ENCODE measurements at places on chromosomes 1 and 21.

- no peak for DNase-seq
Observed at GRCh38 chr1:200437556-200438203, 27.8 kb upstream of the ZNF281 start.

DNA sequence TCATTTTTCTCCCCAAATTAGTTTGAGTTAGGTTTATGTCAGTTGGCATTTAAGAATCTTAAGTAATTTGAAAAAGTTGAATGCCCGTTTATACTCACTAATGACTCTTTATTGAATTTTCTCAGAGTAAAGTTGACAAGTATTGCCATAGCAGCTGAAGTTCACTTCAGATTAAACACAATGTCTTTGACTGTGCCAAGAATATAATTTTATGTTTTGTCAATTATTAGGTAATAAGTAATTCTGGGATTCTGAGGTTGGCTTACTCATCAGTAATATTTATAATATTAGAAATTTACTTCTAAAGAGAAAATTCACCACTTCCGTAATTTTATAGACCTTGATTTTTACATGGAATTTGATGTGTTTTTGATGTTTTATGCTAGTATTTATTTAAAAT, 369.3 kb upstream of the TMPRSS15 start:
- no peak for DNase-seq

GRCh38 chr1:243508303-243508713, 252.5 kb downstream of the SDCCAG8 start:
- DNase-seq: no peak

DNA sequence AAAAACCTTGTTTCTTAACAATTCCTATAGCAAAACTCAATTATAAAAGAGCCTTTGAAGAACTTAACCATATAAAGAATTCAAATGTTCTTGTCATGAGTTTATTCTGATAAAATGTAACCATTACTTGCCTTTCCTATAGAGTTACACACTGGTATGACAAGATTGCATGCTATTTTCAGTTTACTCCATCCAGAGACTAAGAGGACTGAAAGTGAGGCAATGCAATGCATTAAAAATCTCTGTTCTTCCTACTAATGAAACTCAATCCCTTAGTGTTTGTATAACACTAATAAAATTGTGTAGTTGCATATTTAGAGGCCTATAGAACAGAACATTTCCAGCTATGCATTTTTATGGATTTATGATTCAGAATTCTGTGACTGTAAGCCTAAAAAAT, 88.1 kb downstream of the COP1 start:
- DNase-seq: no peak

GRCh38 chr1:109504974-109505373, 4.6 kb downstream of the AMIGO1 start:
- DNase-seq: no peak

DNA sequence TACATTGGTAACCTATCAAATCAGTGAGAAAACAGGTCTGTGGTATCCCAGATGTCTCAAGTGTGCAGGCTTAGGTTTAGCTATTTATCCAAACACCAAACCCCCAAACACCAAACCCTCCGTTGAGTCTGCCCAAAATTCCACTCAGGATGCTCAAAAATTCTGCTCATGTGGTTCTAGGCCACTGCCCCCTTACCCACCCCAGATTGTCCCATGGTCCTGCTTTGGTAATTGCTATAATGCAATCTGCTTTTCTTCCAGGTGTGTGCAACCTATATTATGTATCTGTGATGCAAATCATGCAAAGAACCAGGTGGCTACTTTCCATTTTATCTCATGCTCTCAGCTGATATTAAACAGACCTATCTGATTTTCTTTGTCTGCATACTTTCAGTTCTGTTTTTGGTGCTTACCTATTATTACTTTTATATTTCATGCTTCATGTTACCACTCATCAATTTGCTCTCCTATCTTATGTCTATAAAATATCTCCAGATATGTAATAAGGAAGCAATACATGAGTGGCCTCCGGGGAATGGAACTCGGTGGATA, 123.7 kb downstream of the TOMM20 start:
- DNase-seq: no peak

- no peak for DNase-seq
Observed at GRCh38 chr21:33007747-33008146, 18.0 kb upstream of the OLIG2 start.

GRCh38 chr1:169024800-169025271, 81.7 kb upstream of the ATP1B1 start:
- DNase-seq: no peak

- DNase-seq: no peak
Observed at GRCh38 chr1:243264717-243265116, 8.9 kb downstream of the SDCCAG8 start.

GRCh38 chr1:184183919-184184318, 132.4 kb downstream of the TSEN15 start:
- no peak for DNase-seq

DNA sequence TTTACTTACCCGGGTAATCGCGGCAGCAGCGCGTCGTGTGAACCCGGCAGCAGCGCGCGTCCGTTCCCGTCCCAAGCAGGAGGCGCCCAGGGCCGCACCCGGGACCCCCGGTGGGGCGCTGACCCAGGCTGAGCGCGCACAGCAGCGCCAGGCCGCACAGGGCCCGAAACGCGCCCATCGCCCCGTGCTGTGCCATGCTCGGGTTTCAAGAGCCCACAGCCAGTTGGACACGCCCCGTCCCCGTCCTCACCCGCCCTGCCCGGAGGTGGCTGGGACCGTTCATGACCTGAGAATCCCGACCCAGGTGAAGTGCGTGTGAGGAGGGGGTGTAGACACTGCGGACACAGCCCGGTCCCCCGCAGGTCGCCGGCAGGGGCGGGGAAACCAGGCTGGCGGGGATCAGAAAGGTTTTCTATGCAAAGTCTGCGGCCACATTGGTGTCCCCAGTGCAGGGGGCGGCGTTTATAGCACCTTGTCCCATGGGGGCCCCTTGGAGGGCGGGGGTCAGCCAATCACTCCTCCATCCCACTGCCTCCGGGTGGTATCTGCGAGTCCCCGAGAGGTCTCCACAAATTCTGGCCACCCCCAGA, at the start of gene TNFRSF18:
Gene TNFRSF18, minus strand, starts transcription at position 217 of the 590 bp plus-strand sequence. Its CDS starts 21 bp downstream, at position 196.
- DNase-seq: no peak

GRCh38 chr1:241600496-241600901, 39.7 kb downstream of the CHML start:
- DNase-seq: no peak

DNA sequence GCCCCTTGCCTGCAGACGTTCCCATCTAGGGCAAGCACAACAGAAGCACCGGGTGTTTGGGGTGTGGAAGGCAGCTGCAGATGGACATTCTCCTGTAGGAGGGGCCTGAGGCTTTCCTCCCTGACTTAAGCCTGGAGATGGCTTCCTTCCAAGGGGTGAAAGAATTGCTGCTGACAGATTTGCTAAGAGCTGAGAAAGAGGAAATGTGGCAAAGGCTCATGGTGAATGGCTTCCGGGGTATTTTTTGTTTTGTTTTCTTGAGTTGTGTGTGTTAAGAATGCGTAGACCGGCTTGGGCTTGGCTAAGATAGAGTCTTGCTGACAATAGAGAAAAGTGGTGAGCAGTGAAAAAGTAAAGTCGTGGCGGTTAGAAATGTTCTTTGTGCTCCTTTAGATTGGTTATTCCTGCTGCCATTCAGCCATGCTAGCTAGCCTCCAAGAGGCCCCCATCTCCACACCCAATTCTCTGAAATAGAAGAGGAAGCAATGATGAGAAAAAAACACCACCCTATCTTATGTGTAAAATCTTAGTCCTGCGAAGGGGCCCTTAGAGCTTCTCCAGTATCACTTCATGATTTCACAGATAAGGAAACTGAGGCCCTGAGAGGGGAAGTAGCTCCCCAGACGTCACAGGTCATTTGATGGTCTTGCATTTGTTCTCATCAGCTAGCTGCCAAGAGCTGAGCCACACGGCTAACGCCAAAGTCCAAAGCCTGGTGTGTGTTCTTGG, 36.9 kb downstream of the EIF2D start:
- no peak for DNase-seq

- no peak for DNase-seq
Observed at GRCh38 chr1:94067196-94067595, 53.8 kb downstream of the ABCA4 start.

GRCh38 chr1:48217856-48218255, 4.7 kb upstream of the SLC5A9 start:
- no peak for DNase-seq

DNA sequence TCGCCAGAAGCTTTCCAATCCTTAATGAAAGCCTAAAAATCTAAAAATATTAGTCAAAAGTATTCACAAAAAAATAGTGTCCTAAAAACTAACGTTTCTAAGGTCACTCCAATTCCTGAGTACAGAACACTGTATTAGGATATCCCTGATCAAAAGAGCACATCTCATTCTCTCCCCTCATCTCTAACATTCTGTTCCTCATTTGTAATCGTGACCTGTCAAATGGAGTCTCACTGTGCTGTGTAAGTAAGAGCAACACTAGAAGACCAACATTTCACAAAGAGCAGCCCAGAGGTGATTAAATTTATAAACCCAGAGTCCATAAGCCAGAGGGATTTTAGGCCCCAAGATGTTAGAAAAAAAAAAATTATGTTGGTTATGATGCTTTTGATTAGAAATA, 26.3 kb downstream of the RGS2 start:
- DNase-seq: no peak

DNA sequence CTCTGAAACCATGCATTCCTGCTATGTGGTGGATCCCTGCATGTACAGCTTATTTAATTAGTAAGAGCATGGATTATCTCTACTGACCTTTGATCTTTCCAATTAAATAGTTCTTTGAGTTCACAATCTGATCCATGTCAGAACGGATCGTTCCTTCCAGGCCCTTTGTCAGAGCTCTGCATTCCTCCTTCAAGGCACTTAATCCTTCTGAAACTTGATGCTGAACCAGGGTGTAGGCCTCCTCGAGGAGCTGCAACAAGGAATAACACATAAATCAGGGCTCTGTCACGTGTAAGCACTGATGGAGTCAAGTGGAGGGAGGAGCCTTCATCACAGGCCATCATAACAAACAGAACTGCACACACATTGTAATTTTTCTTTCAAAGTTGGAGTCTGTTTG, 68.4 kb upstream of the EDEM3 start:
- no peak for DNase-seq

- DNase-seq: no peak
Observed at GRCh38 chr1:183859831-183860230, 54.9 kb downstream of the RGL1 start.

GRCh38 chr1:70768216-70768615, 279.4 kb downstream of the PTGER3 start:
- DNase-seq: no peak

- DNase-seq: no peak
Observed at GRCh38 chr1:118254491-118255425, 69.7 kb upstream of the SPAG17 start.

- no peak for DNase-seq
Observed at GRCh38 chr1:100387657-100388350, 35.5 kb downstream of the CDC14A start.

- no peak for DNase-seq
Observed at GRCh38 chr1:202806845-202807450, 1.3 kb downstream of the KDM5B start.

DNA sequence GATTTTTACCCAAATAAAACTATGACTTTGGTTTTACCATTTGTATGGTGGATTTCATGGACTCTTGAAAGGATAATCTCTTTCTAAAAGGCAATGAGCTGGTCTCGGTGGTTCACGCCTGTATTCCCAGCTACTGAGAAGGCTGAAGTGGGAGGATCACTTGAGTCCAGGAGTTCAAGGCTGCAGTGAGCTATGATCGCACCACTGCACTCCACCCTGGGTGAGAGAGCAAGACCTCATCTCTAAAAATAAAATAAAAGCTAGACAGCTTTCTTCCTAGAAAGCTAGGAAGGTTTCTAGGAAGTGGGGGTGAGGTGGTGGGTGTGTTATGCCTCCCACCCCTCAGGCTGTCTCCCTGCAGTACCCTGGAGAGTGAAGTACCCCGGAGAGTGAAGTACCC, 54.0 kb upstream of the L1TD1 start:
- no peak for DNase-seq

DNA sequence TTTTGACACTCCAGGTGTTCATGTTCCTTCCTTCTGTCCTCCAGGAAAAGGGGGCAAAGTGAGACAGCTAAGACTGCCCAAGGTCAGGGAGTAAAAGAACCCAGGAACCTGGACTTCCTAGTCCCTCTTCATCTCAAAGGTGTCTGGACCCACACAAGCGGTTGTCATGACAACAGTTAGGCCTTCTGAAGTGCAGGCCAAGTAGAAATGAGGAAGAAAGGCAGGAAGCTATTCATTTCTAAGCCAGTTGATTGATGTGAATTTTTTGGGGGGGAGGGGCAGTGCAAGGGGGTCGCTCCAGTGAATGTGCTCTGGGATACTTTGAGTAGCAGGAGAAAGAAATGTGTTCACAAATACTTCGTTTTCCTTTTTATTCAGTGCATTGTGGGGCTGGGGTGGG, 114.3 kb downstream of the NAV1 start:
- DNase-seq: no peak

DNA sequence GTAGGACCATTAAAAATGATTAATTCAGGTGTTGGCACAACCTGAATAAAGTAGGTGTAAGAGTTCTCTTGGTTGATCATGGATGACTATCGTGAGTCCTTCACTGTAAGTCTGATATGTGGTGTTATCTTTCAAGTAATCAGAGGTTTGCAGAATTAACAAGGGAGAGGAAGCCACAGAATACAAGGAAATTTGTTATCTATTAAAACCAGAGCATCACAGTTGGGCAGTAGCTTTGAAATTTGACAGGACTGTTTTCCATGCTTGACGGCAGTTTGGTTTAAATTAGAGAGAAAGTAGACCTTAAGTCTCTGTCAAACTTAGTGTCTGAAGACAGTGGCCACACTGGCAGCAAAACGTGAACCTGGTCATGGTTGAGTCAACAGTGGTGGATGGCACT, 139.5 kb upstream of the KCNK2 start:
- DNase-seq: no peak

- DNase-seq: no peak
Observed at GRCh38 chr1:225578251-225578977, 74.5 kb downstream of the ENAH start.

GRCh38 chr1:164712131-164713036, 153.4 kb downstream of the PBX1 start:
- no peak for DNase-seq

- DNase-seq: peak; percentile 43
Observed at GRCh38 chr1:227728059-227728891, 6.8 kb downstream of the JMJD4 start.

Data from stimulated activated CD8-positive, alpha-beta memory T cell treated with anti-CD3 and anti-CD28 coated beads, Interleukin-15, amount 100 ng/mL, for 24 hours (primary cell).